ENCODE measurements at places on chromosomes 7 and 10.

DNA sequence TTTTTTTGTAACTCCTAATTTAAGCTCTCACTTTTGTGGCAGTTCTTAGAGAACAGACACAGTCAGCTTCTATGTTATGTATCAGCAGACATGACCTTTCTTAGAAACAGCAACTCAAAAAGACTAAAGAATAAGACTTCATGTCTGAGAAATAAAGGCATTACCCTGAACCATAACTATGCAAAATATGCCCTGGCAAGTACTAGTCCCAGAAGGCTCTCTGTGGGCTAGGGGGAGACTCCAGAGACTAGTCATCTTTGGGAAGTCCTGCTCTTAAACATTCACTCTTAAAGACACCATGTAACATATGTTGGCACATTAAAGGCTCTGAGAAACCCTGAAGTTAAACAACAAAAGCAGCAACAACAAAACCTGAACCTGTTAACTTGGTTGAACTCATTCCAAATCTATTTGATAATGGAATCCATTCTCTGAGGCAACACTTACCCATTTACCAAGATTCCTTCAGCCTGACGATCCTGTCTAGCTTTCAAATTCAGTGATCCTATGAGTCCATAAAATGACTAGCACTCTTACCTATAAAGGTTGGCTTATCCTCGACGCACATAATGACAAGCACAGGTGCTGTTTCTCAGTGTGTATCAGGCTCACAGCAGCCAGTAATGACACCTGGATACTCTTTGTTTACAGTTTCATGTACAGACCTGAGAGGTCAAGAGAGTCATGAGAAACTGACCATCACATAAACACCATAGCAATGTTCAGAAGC is 62.3 kb downstream of the OSBPL3 start:
- DNase-seq, result no peak

DNA sequence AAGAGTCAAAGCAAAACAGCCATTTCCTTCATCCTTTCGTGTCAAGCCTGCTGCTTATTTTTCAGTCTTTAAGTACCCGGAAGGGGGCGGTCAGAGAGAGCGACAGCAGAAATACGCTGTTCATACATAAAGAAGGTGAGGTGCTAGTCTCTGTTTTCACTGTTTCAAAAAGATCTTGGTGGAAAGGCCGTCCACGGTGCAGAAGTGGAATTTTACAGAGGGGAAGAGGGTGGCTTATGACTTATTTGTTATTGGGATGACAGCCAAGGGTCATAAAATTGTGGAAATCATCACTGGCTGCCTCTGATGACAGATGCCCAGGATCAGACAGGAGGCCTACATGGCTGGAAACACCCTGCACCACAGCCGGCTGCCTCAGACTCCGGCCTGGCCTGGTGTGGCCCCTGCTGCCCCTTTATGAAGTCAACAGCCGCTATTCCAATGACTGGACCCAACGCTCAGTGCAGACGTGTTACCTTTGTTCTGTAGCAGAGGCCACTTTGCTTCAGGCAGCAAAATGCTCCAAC is 57.0 kb downstream of the HIPK2 start:
- DNase-seq, result no peak

DNA sequence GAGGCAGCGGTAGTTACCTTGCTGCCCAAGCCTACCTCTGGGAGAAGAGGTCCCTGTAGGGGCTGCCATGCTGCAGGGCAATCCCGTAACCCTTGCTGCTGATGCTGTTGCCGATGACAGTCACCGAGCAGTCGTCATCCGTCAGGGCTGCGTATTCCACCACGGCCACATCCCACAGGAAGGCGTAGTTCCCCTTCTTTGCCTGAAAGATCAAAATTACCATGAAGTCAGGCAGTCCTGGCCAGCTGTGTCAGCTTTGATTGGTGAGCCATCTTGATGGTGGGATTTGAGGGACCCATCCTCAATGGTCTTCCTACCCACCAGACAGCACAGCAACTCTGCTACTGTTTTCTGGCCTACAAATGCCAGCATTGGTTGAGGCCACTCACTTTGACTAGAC is 746.8 kb downstream of the GRID1 start:
- no peak for DNase-seq

GRCh38 chr7:2033586-2034135 is 199.1 kb downstream of the MAD1L1 start:
- peak; percentile 3 for DNase-seq

- DNase-seq, result no peak
Observed at GRCh38 chr7:54881816-54882520, 123.0 kb upstream of the SEC61G start.

DNA sequence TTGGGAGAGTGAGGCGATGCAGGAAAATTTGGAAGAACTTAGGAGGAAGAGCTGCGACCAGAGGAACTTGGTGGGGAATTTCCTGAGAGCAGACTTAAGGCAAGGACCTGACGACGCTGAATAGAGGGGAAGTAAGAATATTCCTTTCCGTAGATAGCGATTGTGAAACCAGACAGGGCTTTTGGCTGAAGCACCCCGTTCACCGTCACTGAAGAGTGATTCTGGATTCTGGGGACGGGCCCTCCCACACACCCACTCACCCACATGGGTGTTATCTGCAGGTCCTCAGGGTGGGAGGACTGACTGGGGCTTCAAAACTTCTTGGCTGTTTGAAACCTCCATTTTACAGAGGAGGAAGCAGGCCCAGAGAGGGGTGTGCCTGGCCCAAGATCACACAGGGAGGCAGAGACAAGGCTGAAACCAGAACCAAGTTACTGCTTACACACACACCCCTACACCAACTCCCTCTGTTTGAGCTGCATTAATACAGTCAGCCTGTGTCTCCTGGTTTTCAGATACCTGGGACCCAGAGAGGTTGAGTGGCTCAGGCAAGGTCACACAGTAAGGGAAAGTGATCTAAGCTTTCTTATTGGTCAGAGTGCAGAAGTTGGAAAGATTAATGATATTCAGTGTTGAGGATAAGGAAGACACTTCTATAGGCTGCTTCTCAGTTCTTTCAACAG is 37.2 kb upstream of the CDH23 start:
- DNase-seq, result no peak

- no peak for DNase-seq
Observed at GRCh38 chr10:132613566-132614348, 76.2 kb downstream of the INPP5A start.

- DNase-seq, result no peak
Observed at GRCh38 chr10:19498393-19499290, 317.6 kb upstream of the PLXDC2 start.

DNA sequence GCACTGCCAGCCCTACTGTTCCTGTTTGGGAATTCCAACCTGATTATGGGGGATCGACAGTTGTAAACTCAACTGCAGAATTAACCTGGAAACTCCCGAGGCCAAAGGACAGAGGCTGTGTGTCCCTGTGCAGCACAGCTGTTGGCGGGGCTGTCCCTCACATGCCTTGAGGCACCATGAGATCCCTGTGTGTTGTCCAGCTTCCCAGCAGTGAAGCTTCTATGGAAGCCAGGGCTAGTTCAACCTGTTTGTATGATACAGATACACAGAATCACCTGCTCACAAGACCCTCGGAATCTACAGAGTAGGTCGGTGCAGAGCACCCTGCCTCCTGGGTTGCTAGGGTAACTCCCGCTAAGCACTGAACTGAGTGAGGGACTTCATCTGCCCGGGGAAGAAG is 61.0 kb upstream of the EFCAB10 start:
- DNase-seq, result no peak

DNA sequence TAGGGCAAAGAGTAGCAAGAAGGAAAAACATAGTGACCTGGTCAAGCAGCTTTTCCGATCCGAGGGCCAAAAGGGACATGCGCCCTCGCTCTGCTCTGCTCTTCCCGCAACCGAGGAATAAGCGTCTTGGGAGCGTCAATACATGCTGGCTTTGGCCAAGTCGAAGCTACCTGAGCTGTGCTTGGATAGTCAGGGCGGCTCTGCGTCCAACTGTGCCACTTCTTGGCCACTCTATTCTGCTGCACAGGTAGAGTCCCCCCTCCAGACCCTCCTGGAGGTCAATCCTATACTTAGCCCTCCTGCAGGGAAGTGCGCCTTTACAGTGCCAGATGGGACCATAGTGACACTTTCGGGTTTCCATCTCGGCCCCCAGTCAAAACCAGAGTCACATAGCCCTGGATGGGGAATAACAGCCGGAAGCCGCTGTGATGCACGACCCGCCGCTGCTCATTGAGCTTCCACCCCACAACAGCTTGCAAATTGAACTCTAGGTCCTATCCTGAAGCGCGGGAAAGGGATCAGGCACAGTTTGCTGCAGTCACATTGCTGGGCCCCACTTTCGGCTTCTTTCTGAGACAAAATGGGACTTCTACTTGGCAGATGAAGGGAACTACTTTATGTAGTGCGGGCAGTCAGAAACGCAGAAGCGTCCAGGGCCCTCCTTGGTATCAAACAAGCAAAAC is 1.1 kb upstream of the HPSE2 start:
- no peak for DNase-seq

DNA sequence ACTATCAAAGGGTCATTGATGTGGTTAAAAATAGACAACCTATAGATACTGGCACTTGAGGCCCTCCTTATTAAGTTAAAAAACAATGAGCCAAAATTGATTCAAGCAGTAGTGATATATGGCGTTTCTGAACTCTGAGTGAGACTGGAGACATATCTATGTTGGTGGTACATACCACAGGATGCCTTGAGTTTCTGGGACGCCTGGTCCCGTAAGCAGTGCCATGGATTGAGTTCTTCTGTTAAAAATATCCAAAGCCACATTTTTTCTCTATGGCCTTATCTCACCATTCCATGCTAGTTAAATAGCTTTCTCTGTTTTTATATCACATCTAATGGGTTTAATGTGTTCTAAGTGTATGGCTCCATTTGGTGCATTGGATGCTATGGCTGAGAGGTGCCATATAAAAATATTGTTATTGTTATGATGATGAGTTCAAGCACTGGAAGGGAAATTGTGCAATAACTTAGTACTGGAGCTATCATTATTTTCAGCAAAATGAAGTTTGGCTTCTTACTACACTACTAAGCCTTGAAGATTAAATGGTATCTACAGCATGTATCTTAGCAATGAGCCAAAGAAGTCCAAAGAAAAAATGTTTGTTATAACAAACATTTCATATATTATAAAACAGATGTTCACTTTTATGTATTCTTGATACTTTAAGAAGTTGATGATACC is 713.9 kb downstream of the SUGCT start:
- no peak for DNase-seq

- DNase-seq, result no peak
Observed at GRCh38 chr7:33862946-33863814, 42.2 kb upstream of the BMPER start.

- DNase-seq, result no peak
Observed at GRCh38 chr10:3126741-3127346, 45.7 kb downstream of the PITRM1 start.

DNA sequence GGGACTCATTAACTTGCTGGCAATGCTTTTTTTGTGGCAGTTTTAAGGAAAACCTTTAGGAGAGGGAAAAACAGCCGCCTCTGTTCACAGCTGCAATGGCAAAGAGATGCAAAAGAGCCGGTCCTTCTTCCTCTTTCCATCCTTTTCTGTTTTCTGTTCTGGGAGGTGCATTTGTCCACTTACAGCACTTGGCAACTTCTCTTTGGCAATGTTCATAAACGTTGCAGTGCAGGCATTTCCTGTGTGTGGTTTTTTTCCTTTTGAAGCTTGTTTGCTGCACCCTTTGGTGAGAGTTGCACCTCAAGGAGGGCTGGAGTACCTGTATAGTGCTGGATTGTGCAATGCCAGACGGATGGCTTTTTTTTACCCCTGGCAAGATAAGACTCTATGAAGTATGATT is 53.9 kb upstream of the HABP2 start:
- no peak for DNase-seq

GRCh38 chr7:98191668-98192431 is 19.4 kb upstream of the BHLHA15 start:
- DNase-seq, result no peak

- no peak for DNase-seq
Observed at GRCh38 chr7:121355574-121355973, 26.8 kb downstream of the WNT16 start.

DNA sequence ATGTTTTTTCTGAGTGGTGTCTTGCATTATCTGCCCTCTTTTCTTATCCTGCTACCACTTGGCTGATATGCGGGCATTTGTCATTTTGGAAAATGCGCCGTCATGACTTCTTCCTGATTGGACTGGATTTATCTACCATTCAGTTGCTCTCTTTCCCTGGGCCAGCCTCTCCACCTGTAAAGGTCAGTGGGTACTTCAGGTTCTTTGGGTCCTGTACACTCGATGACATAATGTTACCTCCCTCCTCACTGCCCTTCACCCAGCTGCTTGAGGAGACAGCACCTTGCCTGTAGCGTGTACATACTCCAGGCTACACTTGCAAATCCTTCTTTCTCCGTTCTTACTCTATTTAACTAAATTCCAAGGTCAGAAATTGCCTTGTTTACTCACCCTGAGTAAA is 83.7 kb downstream of the RBM33 start:
- no peak for DNase-seq

- DNase-seq, result no peak
Observed at GRCh38 chr7:5494320-5494682, 70.7 kb upstream of the TNRC18 start.

- DNase-seq, result no peak
Observed at GRCh38 chr7:42834676-42835075, 77.2 kb downstream of the C7orf25 start.

DNA sequence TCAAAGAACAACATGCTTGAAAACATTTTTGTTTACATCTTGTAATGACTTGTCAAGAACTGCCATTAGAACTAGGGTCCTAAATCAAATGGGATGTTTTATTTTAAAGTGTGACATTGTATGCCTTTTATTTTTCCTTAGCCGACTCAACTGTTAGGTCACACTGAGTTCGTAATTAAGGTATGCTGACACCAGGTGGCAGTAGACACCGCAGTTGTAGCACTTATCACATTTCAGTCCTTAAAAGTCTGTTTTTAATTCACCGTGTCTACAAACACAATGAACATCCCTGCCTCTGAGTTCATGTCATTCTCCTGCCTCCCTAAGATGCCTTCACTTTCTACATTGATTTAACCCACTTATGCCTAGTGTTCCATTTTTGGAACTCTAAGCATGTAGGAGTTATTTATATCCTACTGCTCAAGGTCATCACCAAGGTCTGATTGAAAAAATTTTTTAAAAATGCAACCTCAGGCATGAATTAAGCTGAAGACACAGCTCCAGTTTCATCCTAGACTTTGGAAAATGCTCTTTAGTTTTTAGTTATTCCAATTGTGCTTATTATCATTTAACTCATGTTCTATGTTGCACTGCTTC is 186.1 kb downstream of the BMPER start:
- no peak for DNase-seq

DNA sequence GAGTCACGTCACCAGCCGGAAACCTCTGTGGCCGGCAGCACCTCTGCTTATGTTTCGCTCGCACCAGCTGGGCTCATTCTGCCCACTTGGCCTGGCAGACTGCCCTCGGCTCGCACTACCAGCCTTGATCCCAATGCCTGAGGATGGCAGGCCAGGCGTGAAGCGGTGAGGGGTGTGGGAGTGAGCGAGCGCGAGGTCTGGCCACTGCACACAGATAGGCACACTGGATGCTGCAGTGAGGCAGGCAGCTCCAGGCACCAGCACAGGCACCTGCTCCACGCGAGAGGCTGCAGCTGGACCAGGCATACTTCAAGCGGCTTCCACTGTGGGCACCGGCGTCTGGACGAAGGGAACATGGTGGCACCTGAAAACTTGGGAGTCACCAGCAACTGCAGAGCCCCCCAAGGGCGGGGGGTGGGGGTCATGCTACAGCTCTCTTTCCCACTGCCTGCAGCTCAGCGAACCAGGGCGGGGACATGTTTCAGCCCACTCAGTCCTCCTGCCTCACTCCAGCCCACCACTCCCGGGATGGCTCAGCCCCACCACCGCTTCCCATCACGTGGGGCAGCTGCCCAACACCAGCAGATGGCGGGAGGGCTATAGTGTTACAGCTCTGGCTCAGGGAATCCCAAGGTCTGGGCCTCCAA is 5.4 kb upstream of the DMTF1 start:
- no peak for DNase-seq

GRCh38 chr10:100774223-100774622 is 28.8 kb downstream of the PAX2 start:
- no peak for DNase-seq
